ENCODE measurements at places on chromosomes 6 and 20.

DNA sequence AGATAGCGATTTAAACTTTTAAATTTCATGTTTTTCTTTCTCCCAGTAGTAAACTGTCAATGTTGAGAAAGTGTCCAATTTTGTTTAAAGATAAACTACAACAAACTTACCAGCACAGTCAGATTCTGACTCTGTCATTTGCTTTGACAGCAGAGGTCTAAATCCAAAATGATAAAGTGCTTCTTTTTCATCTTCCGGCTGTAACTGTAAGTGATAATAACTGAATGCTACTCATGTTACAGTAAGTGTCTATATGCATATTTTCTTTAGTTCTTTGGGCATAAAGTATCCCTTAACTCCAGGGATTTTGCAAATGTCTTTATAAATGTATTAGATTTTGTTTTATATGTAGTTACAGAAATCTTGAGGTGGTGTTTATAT lies 610.4 kb downstream of the RFPL4B start:
- DNase-seq: no peak

DNA sequence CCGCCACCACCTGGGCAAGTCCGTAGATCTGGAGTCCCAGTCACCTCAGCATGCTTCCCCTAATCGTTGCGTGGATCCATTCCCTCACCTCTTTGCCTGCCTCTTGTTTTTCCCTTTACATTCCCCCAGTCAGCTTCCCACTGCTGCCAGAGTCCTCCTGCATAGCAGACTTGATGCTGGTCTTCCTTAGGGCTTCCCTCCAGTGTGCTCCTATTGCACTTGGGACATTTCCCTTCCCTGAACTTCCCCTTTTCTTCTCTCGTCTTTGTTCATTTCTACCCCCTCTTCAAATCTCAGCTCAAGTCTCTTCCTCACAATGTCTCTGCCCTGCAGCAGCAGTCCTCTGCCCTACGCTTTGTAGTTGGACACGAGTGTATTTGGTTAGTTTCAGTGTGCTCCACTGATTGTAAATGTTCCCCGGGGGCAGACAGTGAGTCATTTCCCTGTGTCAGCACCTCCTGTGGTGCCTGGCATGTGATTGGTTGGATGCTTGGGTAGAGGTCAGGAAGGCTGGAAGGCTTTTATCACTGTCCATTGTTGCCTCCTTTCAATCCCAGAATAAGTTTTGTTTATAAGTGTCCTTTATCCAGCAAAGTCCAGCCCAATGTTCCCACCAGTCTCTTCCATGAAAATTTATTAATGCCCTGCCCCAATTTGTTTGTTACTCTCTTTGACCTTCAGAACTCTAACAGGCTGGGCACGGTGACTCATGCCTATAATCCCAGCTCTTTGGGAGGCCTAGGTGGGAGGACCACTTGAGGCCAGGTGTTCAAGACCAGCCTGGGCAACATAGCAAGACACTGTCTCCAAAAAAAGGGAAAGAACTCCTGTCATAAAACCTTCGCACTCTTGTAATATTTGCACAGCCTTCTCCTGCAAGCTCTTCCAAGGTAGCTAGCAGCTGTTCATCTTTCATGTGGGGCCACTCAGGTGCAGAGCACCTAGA lies 38.3 kb downstream of the FAM120B start:
- no peak for DNase-seq

DNA sequence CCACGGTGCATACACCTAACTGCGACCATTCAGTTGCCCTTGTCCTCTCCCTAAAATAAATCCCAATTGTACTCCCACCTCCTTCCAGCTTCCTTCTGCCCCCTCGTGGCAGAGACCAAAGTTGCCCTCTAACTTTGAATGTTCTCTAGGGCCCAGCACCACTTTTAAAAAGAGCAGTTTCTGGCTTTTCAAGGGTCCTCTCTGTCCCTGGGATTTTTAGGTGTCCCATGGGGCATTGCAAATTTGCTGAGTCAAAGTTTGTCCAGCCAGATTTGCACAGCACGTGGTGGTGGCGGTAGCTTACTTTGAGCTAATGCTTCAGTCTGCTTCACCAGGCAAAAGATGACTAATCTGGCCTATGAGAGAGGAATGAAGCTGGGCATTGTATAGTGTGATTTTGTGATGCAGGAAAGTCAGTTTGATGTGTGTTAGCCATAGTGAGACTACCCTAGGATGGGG lies 100.2 kb downstream of the PERP start:
- DNase-seq: peak; percentile 40

DNA sequence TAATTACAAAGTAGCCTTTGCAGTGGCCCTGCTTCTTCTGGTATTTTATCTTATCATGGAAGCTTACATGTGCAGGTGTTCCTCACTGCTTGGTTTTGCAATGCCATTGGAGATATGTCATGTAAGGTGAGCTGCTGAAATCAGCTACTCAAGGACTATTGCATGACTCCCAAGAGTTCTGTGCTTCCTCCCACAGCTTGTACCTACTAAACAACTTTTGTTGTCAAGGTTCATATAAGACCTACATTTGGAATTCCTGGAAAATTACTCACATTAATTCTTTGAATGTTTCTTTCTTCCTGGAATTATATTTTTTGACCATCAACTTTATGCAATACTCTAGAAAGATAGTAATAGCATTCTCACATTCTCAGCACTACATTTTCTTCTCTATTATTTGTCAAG lies 427.5 kb upstream of the HSF2 start:
- no peak for DNase-seq

GRCh38 chr6:138278326-138278725 lies 60.0 kb upstream of the PBOV1 start:
- DNase-seq: peak; percentile 56

GRCh38 chr6:157089258-157089657 lies 234.1 kb downstream of the TMEM242 start:
- no peak for DNase-seq

GRCh38 chr20:53124803-53125202 lies 152.6 kb downstream of the TSHZ2 start:
- no peak for DNase-seq

GRCh38 chr6:4210629-4211419 lies 75.4 kb upstream of the ECI2 start:
- DNase-seq: peak; percentile 22

DNA sequence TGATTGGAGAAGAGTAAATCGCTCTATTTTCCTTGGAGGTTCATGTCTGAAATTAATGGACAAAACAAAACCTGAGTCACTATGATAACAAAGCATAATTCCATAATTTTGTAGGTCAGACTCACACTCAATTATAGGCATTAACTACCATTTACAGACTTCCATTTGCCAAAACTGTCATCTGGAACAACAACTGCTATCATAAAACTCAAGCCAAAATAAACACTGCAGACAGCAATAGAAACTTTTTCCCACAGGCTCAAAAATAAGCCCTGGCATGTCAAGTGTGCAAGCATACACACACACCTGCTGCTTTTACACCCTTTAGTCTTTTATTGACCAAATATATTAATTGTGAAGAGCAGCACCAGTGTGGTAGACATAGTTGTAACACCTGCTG lies 7.1 kb downstream of the MRPS10 start:
- DNase-seq: no peak

- no peak for DNase-seq
Observed at GRCh38 chr6:75374961-75375400, 90.4 kb upstream of the TMEM30A start.

DNA sequence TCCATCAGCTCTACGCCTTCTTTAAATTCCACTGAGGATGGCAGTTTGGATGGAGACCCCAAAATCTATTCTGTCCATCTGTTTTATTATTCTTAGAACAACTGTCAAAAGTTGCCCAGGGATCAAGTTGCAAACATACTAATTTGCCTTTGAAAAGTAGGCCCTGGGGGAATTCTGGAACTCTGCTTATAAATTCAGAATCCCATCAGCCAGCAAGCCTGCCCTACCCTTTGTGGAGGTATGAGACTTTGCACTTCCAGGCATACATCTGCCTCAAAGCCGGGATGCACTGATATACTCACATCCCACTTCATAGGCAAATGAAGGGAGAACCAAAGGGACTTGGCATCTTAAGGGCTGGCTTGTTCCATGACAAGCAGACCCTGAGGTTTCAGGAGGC lies 93.6 kb downstream of the INSM1 start:
- DNase-seq: no peak

- no peak for DNase-seq
Observed at GRCh38 chr6:90038961-90039653, 144.8 kb downstream of the GJA10 start.

- no peak for DNase-seq
Observed at GRCh38 chr6:6005051-6006005, 1.4 kb downstream of the NRN1 start.

DNA sequence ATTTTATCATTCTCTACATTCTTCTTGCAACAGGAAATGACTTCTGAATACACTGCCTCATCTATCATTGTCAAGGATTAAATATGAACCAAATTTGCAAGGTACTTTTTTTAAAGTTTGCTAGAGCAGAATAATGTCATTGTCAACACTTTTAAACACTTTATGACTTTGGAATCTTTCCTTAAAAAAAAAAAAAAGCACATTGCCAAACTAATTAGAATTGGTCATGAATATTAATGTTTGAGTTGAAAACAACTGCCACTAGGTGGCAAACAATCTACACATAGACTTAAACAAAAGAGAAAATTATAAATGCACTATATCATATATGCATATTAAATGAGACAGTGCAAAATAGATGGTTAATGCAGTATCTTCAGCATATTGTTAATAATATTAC lies 32.5 kb upstream of the TMEM244 start:
- no peak for DNase-seq

GRCh38 chr6:39914239-39914638 lies 20.0 kb downstream of the MOCS1 start:
- no peak for DNase-seq

GRCh38 chr6:153129873-153130514 lies 1.1 kb downstream of the RGS17 start:
- DNase-seq: no peak

GRCh38 chr6:89281779-89282246 lies 33.3 kb downstream of the GABRR2 start:
- peak; percentile 68 for DNase-seq

DNA sequence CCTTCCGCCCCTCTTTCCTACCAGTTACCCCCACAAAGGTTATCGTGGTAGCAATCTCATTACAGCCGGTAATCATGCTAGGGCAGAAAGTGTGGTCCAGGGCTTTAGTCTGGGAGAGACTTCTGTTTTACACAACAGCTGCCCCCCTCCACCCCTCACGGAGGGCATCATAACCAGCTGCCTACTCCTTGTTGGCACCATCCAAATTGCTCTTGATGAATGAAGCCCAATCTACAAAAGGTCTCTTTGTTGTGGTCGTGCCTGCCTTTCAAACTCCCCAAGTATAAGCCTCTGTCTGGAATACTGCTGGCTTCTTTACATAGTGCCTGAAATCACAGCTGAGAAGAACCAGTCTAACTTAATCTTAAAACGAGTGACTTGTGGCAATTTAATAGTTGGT lies 157.9 kb downstream of the INSM1 start:
- DNase-seq: no peak

GRCh38 chr6:87837444-87837843 lies 135.4 kb upstream of the AKIRIN2 start:
- no peak for DNase-seq

GRCh38 chr6:2914318-2914660 lies 11.2 kb upstream of the SERPINB9 start:
- DNase-seq: no peak
